T-helper 9 cell (primary cell): ENCODE measurements at places on chromosomes 3 and 15.

GRCh38 chr3:22859618-22860017 lies 343.5 kb upstream of the UBE2E2 start:
- no peak for DNase-seq

GRCh38 chr15:51303462-51303980 lies 34.9 kb downstream of the CYP19A1 start:
- DNase-seq, result no peak

DNA sequence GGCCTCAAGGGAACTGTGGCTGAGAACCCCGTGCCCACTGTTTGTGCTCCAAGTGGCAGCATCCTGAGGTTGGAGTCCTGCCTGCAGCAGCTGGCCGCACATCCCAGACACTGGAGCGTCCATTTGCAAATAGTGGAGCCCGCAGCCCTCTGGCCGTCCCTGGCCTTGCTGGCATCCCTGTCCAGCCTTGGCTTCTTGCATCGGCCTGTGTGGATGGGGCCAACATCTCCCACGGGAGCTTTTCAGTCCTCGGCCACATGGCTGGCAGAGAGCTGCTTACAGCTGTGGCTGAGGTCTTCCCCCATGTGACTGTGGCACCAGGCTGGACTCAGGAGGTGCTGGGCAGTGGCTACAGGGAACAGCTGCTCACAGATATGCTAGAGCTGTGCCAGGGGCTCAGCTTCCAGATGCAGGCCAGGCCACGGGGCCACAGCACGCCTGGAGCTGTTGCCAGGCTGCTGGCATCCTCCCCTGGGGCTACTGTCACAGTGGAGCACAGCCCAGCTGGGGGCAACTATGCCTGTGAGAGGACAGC lies 71.2 kb downstream of the FAM43A start:
- no peak for DNase-seq

DNA sequence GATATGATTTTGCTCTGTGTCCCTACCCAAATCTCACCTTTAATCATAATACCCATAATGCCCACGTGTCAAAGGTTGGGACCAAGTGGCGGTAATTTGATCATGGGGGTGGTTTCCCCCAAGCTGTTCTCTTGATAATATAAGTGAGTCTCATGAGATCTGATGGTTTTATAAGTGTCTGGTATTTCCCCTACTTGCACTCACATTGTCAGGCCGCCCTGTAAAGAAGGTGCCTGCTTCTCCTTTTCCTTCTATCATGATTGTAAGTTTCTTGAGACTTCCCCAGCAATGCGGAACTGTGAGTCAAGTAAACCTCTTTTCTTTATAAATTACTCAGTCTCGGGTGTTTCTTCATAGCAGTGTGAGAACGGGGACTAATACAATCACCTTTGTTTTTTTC lies 279.8 kb downstream of the ARPP21 start:
- no peak for DNase-seq

DNA sequence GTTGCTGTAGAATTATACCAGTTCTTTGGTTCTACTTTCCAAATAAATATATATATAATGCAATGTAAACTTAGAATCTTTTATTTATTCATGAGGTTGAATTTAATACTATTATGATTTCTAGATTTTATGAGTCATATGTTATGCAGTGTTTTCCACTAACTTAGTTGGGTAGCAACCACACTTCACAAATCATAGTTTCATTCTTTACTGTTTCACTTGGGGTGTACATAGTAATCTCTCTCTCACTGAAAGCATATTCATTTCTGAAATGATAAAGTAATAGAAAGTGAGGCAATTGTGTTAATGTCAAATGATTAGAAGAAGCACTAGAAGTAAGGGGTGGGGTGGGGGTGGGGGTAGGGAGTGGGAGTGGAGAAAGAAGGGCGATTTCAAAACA lies 52.6 kb downstream of the IQCH start:
- DNase-seq, result no peak

DNA sequence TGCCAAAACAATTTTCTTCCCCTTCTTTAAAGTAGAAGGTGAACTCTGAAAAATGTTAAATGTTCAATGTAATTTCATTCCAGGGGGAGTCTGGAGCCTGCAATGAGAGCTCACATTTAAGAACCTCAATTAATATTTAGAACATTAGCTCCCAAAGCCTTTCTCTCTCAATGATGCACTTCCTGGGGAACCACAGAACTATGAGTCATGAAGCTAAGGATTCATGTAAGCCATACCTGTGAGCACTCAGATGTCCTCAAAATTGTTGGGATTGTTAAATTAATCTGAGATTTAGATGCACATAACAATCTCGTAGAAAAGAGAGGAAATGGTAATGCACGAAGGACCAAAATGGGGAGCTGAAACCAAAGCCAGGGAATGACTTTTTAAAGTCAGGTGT lies 244.2 kb upstream of the LRIG1 start:
- no peak for DNase-seq

DNA sequence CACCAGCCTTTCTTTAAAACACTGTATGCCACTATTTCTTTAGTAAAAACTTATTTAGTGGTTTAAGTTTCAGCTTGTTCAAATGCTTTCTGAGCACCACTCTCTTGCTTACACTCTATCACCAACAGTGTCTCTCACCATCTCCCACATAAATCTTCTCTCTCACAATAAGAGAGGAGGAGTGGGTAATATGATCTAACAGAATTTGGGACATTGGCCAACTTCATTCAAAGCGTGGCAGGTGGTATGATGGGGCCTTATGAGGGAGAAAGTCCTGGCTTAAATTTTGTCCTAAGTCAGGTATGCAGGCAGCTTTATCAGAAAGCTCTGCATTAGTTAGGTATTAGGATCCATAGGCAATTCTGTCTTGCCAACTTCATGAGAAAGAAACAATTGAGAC lies 1132.5 kb downstream of the TUSC7 start:
- DNase-seq, result no peak

GRCh38 chr15:27665002-27665401 lies 434.1 kb downstream of the OCA2 start:
- no peak for DNase-seq
